ENCODE measurements at places on chromosomes 2 and 18.

DNA sequence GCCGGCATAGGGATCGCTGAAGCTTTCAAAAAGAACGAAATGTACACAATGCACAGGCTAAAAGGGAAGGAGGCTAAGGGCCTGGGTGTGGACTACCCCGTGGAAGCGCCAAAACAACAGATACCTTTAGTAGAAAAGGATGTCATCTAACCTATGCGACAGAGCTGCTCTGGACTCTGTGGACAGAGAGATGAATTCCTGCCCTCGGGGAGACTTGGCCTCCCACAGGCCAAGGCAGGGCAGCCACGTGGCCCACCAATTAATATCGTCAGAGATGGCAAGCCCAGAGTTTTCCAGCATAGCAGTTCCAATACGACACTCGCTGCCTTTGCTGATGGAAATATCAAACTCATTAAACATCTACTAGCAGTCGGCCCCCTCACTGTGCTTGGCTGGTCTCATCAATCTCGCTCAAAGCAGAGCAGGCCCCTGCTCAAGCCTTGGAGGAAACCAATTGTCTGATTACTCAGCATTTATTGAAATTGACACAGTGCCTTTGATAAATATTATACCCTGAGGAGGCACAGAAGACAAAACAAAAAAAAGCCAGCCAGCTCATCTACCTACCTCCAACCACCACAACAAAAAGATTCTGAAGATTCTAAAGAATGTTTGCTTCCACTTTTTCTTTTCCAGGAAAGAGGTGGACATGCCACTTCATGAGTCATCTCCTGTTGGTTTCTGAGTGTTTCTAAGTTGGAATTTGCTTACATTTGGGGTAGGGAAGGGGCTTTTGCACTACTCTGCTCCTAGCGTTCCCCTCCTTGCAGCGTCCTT is 79.0 kb upstream of the ACAA2 start:
- DNase-seq, result no peak

- no peak for DNase-seq
These were observed 643.0 kb upstream of the FAM98A start for GRCh38 chr2:34241905-34242762.

- DNase-seq, result peak; percentile 28
These were observed 6.1 kb downstream of the CTDSP1 start for GRCh38 chr2:218405746-218406208.

- peak; percentile 26 for DNase-seq
These were observed 2.1 kb downstream of the DHRS9 start for GRCh38 chr2:169071455-169071854.

DNA sequence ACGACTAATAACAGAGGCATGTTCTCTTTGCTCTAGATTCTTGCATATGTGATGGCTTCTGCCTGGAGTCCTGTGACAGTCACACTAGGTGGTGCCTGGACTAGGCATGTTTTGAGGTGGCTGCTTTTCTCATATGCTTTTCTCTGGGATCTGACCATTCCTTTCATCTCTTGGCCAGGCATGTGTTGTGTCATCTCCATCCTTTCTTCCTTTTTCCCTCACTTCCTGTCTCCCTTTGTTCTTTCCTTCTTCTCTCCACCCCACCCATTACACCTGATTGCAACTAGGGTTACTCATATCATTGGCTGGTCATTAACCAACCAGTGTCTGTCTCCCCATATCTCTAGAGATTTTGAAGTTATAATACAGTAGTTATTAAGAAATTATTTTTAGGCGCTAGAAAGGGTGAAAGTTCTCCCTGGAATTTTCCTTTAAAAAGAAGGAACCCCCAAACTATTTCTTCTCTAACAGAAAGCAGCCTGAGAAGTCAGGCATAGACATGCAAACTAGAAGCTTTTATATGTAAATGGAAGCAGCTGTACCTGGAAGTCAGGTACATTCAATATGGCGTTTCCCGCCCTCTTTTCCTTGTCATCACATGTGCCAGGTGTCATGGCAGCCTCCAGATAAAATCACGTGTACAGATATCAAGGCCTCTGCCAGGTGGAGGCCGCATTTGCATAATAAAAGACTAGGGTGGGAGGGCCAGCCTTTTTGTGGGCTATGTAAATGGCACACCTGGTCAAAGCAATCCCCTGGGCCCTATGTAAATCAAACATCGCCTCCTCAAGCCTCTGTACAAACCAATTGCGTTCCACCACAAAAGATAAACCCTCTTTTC is 220.4 kb upstream of the MEX3C start:
- DNase-seq, result no peak

DNA sequence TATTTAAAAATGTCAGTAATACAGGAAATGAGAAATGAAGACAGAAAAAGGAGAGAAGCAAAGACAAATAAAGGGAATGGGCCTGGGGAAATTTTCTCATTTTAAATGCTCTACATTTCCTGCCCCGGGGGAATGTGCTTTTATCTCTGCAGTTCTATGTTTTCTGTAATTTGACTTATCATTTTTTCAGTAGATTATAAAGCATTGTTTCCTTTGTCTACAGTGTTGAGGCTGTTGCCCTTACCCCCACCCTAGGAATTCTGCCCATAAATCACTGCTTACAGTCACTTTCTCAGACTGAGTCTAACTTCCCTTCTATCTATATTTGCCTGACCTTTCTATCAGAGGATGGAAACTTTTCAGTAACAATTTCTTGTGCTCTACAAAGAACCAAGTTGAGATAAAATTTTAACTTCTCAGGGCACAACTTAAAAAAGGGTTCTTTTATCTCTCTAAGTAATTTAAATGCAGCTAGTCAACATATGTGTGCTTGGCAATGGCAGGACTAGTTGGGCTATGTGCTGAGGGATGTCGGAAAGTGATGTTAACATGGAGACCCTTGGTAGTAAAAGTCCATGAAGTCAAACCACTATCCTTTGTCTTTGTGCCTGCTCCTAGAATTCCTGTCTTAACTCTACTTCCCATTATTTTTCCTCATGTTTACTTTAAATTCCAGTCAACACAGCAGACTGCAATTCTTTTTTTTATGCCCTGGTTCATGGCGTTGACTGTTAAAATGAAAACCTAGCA is 146.5 kb upstream of the MMADHC start:
- DNase-seq, result no peak

GRCh38 chr2:234533626-234534025 is 36.7 kb upstream of the ARL4C start:
- no peak for DNase-seq

- DNase-seq, result no peak
These were observed 104.5 kb downstream of the HDAC4 start for GRCh38 chr2:239296020-239296932.

GRCh38 chr2:42133771-42134195 is 35.4 kb upstream of the EML4 start:
- no peak for DNase-seq

GRCh38 chr2:46014911-46015654 is 282.1 kb upstream of the EPAS1 start:
- no peak for DNase-seq

GRCh38 chr2:28635191-28635611 is 116.4 kb upstream of the PPP1CB start:
- DNase-seq, result no peak

DNA sequence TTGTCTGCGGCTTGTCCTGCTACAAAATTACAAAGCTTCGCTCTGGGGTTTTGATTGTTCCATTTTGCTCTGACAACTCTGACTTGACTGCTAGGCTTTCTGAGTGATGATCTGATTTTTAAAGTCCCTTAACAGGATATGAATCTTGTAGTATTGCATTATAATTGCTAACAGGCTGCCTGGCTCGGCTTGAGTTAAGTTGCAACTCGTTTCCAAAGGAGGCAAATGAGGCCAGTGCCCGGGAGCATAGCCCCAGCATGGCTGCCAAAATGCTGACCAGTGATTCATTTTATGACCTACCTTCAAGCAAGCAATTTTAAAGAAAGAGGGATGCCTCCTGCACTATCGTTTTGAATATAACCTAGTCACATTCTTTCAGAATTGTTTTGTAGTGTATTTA is 135.4 kb downstream of the COL6A3 start:
- DNase-seq, result no peak

DNA sequence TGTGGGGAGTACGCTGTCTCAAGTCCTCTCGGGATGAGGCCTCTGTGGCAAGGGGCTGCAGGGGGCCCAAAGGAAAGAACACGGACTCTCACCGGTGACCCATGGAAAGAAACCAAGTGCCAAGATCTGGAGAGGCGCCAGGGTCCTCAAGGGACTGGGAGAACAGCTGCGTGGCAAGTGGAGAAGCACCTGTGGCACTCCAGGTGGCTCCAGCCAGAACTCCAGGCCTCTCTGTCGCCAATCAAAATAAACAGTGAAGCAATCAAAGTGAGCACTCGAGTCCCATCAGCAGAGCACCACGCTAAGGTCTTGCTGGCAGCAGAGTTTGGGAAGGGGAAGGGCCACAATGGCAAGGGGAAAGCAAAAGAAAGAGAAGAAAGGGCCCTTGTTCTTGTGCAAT is 54.7 kb downstream of the BCL2 start:
- DNase-seq, result no peak

DNA sequence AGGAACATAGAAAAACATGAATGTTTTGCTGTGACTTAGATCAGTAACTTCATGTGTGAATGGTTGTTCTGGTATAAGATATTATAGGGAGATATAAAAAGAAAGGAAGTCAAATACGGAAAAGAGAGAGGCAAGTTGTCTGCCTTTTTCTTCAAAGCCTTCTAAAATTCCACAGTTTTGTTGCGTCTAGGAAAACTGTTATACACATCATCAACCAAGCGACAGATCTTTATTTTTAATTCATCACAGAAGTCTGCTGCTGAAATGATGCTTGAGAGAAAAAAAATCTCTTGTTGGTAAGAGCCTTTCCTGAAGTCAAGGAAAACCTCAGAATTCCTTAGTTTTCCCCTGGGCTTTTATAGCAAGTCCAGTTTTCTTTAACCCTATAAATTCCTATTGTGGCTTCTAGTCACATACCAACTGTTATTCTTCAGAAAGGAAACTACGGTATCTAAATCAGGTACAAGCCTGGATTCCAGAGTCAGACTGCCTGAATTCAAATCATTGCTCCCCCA is 36.3 kb upstream of the TANC1 start:
- no peak for DNase-seq

GRCh38 chr18:49853436-49853835 is 40.1 kb upstream of the ACAA2 start:
- no peak for DNase-seq

GRCh38 chr2:119480184-119480583 is 44.1 kb downstream of the SCTR start:
- no peak for DNase-seq

DNA sequence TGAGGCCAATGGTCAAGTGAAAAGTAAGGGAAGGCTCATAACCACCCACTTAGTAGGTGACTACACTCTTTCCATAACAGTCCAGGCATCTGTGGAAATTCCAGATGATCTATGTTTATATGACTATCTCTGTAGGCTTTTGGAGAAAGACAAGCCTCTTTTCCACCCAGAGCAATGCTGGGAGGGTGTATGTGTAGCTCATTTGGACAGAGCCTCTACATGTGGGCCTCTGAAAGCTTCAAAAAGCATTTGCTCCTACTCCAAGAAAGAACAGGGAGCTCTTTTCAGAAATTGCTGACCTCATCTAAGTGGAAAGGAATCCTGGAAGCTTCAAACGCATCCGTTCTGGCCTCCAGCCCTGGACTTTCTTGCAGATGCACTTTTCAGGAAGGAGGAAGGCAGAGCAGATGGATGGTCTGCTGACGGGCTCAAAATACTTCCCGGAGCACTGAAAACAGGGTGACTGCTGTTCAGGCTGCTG is 308.7 kb downstream of the LRATD1 start:
- DNase-seq, result no peak

Data from CD14-positive monocyte (primary cell).